Body of pancreas (tissue), 4 donors: ENCODE measurements at places on chromosomes 16 and 17. TPM values are rescaled to one million over a fixed set of nuclear protein-coding genes. Genes with fewer than 3 reads are reported as not detected.

DNA sequence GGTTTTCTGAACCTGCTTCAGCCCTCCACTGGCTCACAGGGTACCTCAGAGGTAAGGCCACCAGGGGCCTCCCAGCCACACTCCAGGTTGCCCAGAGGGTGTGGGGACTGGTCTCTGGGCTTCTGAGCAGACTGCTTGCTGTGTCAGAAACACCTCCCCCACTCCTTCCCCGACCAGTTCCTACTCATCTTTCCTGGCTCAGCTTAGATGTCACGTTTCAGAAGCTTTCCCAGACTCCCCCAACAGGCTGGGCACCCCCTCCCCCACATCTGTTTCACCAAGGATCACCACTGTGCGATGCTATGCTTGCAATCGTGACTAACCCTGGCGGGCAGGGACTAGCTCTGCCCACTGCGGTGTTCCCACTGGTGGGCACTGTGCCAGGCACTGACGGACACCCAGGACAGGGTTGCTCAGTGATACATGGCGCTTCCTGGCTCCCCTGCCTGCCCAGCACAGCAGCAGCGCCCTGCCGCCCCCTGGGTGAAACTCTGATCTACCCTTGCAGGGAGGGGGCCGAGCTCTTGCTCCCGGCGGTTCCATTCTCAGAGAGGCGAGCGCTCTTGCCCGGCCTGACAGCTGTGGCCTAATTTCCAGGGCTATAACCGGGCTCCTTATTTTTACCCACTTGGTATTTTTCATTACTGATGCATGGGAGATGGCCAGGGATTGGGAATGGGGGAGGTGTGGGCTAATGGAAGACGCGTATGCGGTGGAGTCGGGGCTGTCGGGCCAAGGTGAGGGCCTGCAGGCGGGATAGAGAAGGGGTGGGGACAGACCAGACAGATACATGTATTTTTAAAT lies 29.4 kb upstream of the MTSS2 start:
- H3K27me3 ChIP-seq: no peaks in the 10 kb centered on the region
- no peaks in the 10 kb centered on the region for H3K36me3 ChIP-seq
- peak overlapping the region; percentile 58 for H3K27ac ChIP-seq
- H3K4me3 ChIP-seq: no peak overlapping the region
- DNase-seq: peak; percentile 65
- H3K4me1 ChIP-seq: peaks cover 27% of the 10 kb centered on the region

Gene CAPNS2
- not detected for total RNA-seq

- H3K36me3 ChIP-seq: no peaks in the 10 kb centered on the region
- DNase-seq: no peak
- no peaks in the 10 kb centered on the region for H3K27me3 ChIP-seq
- peaks cover 12% of the 10 kb centered on the region for H3K4me1 ChIP-seq
- H3K27ac ChIP-seq: no peak overlapping the region
- no peak overlapping the region for H3K4me3 ChIP-seq
Measured at GRCh38 chr17:21272881-21273792, 11.4 kb upstream of the MAP2K3 start.

Gene TNFRSF17
- total RNA-seq: not detected

Gene ZNF423
- 9.2 TPM for total RNA-seq

GRCh38 chr16:77896415-77897128 lies 108.2 kb downstream of the VAT1L start:
- DNase-seq: no peak
- no peaks in the 10 kb centered on the region for H3K36me3 ChIP-seq
- H3K27ac ChIP-seq: no peak overlapping the region
- no peaks in the 10 kb centered on the region for H3K4me1 ChIP-seq
- no peaks in the 10 kb centered on the region for H3K27me3 ChIP-seq

DNA sequence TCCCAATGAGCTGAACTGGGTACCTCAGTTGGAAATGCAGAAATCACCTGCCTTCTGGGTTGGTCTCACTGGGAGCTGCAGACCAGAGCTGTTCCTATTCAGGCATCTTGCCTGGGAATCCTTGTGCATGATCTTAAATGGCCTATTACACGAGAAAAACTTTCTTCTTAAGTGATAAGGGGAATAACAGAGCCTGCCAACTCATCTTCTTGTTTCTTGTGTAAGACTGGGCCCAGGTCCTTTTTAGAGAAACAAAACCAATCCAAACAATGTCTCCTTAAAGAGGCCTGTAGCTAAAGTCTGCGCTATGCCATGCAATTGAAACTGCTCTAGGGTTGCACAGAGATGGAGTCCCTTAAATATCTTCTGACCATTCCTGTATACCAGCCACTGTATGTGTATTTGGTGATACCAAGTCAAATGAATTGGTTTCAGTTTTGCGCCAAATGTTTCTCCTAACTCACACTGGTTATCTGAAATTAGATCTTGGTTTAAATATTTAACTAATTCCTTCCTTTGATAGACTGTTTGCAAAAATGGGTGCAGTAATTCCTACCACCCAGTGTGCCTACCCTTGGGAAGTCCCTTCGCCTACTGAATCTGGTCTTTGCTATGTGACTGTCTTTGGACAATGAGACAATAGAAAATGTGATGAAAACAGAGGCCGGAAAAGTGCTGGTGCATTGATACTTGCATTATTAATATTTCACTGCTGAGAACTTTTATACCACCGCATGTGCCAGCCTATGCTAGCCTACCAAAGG lies 6.5 kb upstream of the CCL23 start:
- DNase-seq: no peak
- peak overlapping the region; percentile 24 for H3K27ac ChIP-seq
- H3K4me3 ChIP-seq: no peak overlapping the region

DNA sequence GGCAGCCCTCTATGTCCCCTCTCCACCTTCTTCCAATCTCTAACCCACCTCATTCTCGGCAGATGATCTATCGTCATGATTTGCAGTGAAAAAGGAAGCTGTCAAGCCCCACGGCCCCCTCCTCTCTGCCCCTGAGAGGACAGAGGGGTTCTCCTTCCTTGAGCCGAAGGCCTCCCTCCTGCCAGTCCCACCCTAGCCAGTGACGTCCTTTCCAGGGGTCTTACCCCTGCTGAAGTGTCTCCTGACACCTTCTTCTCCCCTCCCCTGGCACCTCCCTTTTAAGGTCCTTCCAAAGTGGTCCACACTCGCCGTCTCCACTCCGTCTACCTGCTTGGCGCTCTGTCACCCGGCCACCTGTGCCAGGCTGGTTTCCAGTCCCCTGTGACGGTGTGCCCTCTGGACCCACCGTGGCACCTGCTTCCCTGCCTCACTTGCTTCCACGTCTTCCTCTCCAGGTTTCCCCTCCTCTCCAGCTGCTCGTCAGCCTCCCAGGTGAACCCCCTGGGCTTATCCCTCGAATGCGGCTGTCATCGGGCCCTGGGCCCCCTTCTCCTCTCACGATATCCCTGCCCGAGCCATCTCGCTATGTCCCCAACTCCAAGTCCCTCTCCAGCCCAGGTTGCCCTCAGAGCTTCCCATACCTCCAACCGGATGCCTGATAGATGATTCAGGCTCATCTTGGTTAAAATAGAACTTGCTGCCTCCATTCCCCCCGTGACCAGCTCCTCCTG lies 5.7 kb downstream of the CCDC102A start:
- DNase-seq: no peak
- no peaks in the 10 kb centered on the region for H3K36me3 ChIP-seq
- H3K27me3 ChIP-seq: no peaks in the 10 kb centered on the region

Gene ELP5
- total RNA-seq: 16.3 TPM

Gene MYL4
- total RNA-seq: not detected

Gene SECTM1
- total RNA-seq: 6.3 TPM

DNA sequence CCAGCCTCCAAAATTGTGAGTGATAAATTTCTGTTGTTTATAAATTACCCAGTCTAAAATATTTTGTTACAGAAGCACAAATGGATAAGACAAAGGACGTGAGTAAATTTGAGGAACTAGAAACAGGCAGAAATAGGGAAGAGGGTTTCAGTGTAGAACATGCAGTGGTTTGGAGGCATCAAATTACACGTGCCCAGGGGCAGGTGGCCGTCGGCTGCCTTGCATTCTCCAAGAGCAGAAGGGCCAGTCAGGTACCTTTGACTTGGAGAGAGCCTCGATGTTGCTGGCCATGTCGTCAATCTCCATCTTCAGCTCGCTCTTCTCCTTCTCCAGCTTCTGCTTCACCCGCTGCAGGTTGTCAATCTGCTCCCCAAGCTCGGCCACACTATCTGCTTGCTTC lies 54.3 kb downstream of the MYH13 start:
- H3K4me3 ChIP-seq: no peak overlapping the region
- no peaks in the 10 kb centered on the region for H3K27me3 ChIP-seq
- no peaks in the 10 kb centered on the region for H3K36me3 ChIP-seq
- H3K4me1 ChIP-seq: no peaks in the 10 kb centered on the region
- DNase-seq: no peak

DNA sequence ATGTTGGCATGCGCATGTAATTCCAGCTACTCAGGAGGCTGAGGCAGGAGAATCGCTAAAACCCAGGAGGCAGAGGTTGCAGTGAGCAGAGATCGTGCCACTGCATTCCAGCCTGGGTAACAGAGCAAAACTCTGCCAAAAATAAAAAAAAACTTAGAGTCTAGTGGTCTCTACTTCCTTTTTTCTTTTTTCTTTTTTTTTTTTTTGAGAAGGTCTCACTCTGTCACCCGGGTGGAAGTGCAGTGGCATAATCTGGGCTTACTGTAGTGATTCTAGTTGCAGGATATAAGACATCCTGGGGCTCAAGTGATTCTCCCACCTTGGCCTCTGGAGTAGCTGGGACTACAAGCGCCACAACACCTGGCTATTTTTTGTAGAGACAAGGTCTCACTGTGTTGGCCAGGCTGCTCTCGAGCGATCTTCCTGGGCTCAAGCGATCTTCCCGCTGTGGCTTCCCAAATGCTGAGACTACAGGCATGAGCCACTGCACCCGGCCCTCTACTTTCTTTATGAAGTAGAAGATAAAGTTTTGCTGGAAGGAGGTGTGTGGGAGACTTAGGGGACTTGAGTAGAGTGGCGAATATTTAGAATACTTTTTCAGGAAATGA lies 47.9 kb upstream of the TAOK1 start:
- no peaks in the 10 kb centered on the region for H3K27me3 ChIP-seq
- no peaks in the 10 kb centered on the region for H3K4me1 ChIP-seq
- DNase-seq: no peak
- no peak overlapping the region for H3K4me3 ChIP-seq
- H3K36me3 ChIP-seq: no peaks in the 10 kb centered on the region
- no peak overlapping the region for H3K27ac ChIP-seq

Gene XYLT1
- 6.0 TPM for total RNA-seq

GRCh38 chr16:10660950-10661635 lies 33.6 kb downstream of the TEKT5 start:
- no peak overlapping the region for H3K4me3 ChIP-seq

Gene COX6A2
- total RNA-seq: not detected

Gene CCDC154
- 2.1 TPM for total RNA-seq

DNA sequence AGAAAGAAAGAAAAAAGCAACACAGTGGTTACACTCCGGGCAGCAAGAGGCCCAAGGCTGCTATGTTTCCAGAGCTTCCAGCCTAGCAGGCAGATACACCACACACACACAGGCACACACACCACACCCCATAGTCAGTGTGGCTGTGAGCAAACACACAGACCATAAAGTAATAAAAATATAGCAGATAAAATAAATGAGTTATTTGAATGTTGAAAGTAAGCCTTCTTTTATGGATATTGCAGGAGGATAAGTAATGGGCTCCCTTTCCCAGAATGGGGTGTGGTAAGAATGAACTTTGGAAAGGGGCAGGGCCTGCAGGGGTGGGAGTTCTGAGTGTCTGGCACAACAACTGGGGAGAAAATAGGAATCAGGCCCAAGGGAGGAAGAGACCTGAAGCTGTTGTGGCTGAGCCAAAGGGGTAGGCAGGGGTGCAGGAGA lies 4.8 kb upstream of the CDK5RAP3 start:
- H3K4me1 ChIP-seq: peaks cover 58% of the 10 kb centered on the region
- H3K27ac ChIP-seq: peak overlapping the region; percentile 95
- H3K36me3 ChIP-seq: no peaks in the 10 kb centered on the region
- peak; percentile 61 for DNase-seq

Gene TIMM22
- total RNA-seq: 4.3 TPM

- no peaks in the 10 kb centered on the region for H3K27me3 ChIP-seq
- no peak overlapping the region for H3K4me3 ChIP-seq
- H3K36me3 ChIP-seq: no peaks in the 10 kb centered on the region
- H3K4me1 ChIP-seq: peaks cover 15% of the 10 kb centered on the region
Measured at GRCh38 chr17:41340494-41340893, 10.1 kb downstream of the KRT33A start.

DNA sequence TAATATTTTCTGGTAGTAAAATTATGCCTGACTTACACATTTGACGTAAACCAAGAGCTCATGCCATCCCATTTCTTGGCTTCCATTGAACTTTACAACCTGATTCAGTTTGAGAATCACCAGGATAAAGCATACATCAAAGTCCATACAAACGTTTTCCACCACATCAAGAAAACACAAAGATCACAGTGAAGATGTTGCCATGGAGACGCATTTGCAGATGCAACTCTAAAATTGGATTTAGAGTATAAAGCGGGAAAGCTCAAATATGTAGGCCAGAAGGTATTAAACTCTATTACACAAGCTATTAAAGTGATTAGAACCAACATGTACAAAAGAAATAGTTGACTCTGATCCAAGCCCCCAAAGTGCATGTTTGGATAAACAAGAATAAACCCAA lies 10.4 kb downstream of the C16orf46 start:
- no peak for DNase-seq
- H3K27me3 ChIP-seq: no peaks in the 10 kb centered on the region
- no peaks in the 10 kb centered on the region for H3K4me1 ChIP-seq

- no peaks in the 10 kb centered on the region for H3K36me3 ChIP-seq
- H3K27ac ChIP-seq: no peak overlapping the region
- H3K4me3 ChIP-seq: no peak overlapping the region
- no peak for DNase-seq
Measured at GRCh38 chr17:78539781-78540180, 37.4 kb downstream of the DNAH17 start.

DNA sequence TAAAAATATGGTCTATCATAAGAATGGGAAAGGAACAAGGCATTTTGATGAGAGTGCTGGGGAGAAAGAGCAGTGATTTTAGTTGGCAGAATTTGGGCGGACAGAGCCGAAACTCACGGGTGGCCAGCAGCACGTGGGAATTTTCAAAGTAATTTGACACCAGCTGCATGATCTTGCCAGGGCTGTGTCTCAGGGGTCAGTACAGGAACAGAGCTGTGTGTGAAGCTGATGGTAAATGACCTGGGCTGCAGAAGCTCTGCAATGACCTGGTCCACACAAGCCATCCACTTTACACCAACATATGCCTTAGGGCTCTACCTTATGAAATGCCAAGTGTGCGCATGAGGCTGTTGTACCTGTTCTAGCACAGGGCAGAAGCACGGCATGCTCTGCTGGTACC lies 112.0 kb downstream of the ZFHX3 start:
- no peaks in the 10 kb centered on the region for H3K27me3 ChIP-seq
- no peak overlapping the region for H3K4me3 ChIP-seq
- H3K4me1 ChIP-seq: peaks cover 78% of the 10 kb centered on the region
- H3K27ac ChIP-seq: peak overlapping the region; percentile 70

- no peak for DNase-seq
- no peak overlapping the region for H3K4me3 ChIP-seq
- no peaks in the 10 kb centered on the region for H3K36me3 ChIP-seq
- peaks cover 29% of the 10 kb centered on the region for H3K4me1 ChIP-seq
- no peaks in the 10 kb centered on the region for H3K27me3 ChIP-seq
Measured at GRCh38 chr17:31845291-31845690, 13.8 kb downstream of the COPRS start.

Gene SYCE1L
- not detected for total RNA-seq

GRCh38 chr16:53415504-53415903 lies 18.8 kb upstream of the RBL2 start:
- no peak for DNase-seq
- H3K27me3 ChIP-seq: no peaks in the 10 kb centered on the region
- no peaks in the 10 kb centered on the region for H3K4me1 ChIP-seq
- H3K4me3 ChIP-seq: no peak overlapping the region
- H3K36me3 ChIP-seq: no peaks in the 10 kb centered on the region
